ENCODE measurements at places on chromosomes 1 and 21.

- no peak for DNase-seq
Observed at GRCh38 chr21:31894457-31894856, 21.6 kb downstream of the HUNK start.

- DNase-seq: no peak
Observed at GRCh38 chr1:34186741-34187494, 10.2 kb downstream of the C1orf94 start.

DNA sequence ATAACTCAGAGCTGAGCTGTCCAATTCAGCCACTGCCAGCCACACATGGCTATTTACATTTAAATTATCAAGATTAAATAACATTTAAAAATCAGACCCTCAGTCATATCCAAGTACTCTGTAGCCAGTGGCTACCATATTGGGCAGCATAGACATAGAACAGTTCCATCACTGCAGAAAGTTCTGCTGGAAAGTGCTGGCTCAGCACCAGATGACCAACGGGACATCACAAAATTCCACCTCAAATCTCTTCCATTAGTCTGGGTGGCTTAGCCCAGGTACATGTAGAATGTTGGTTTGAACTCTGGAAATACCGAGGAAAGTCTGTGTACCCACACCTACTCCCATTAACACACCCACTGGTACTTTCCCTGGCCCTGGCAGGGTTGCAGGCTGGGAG, 129.3 kb downstream of the ZSCAN20 start:
- no peak for DNase-seq

- no peak for DNase-seq
Observed at GRCh38 chr1:98201666-98202081, 280.8 kb upstream of the DPYD start.

DNA sequence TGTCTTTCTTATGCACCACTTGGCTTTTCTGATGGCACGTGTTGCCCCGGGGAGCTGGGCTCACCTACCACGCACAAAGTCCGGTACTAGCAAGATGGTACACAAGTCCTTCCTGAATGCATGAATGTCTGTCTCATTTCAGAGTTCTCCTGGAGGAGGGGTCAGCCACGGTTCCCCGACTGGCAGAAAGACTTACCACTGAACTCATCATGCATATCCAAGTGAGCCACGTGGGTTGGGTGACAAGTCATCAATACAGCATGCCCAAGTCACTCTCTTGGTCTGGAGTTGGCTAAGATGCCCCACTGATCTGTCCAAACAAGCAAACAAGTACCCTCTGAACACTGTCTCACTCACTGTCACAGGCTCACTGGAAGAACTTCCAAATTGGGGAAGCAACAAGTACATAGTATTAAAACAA, 28.6 kb upstream of the MX1 start:
- DNase-seq: no peak

GRCh38 chr1:178273707-178274410, 180.0 kb downstream of the RASAL2 start:
- DNase-seq: no peak

DNA sequence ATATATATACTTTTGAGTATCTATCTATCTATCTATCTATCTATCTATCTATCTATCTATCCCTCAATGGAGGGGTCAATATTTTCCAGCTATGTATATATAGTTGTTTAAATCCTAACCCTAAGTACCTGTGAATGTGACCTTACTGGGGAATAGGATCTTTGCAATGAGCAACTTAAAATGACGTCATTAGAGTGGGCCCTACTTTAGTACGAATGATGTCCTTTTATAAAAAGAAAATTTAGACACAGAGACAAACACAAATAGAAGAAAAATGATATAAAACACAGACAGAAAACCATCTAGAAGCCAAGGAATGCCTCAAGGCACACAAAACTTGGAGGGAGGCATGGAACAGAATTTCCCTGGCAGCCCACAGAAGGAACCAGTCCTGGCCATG, 2283.7 kb downstream of the NCAM2 start:
- no peak for DNase-seq

GRCh38 chr1:211356723-211357407, 30.2 kb downstream of the TRAF5 start:
- DNase-seq: no peak

DNA sequence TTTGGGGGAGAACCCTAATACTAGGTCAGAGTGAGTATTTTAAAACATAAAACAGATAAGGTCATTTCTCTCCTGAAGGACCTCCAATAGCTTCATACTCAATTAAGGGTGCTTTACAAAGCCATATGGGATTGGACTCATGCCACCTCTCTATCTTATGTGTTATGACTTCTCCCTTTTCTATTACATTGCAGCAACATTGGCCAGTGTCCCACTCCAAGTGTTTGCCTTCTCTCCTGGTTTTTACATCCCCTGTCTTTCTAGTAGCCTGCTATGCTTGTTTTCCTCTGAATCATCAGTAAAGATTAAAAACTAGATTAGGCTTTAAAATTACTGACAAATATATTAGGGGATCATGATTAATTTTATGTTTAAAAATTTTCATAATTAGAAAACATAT, 66.6 kb downstream of the SCMH1 start:
- no peak for DNase-seq

- DNase-seq: no peak
Observed at GRCh38 chr1:23426828-23427227, 2.3 kb upstream of the TCEA3 start.

GRCh38 chr1:10939654-10940450, 72.6 kb upstream of the TARDBP start:
- DNase-seq: peak; percentile 13

DNA sequence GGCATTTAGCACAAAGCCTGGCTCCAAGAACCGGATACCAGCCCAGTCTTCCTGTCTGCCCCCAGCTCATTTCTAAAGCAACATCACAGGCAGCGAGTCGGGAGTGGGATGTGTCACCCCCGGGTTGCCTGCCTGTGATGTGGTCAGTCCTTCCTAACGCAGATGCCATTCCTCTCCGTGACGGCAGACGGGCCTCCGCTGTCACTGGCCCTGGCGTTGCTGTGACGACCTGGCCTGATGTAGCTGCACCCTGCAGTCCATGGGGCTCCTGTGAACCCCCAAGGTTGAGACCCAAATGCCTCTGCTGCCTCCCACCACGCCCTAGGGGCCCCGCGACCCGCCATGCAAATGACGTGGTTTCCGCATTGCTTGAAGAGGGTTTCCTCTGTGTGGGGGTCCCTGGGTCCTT, 12.3 kb downstream of the TNFRSF1B start:
- DNase-seq: peak; percentile 88

DNA sequence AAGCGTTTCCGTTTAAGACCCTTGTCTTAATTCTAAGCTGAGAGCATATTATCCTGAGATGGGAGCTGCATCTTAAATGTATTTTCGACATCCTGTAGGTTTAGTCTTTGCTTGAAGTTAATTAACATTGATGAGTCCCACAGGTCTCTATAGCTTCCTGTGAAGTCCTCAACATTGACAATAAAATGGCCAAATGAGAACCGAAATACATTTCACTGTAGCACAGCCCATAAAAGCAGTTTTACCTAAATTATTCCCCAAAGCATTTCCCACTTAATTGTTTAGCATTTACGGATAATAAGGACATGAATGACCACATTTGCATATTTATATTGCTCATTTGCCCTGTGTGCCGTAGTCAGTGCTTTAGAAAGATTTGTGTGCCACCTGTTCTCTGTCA, 116.4 kb downstream of the CRB1 start:
- DNase-seq: no peak

DNA sequence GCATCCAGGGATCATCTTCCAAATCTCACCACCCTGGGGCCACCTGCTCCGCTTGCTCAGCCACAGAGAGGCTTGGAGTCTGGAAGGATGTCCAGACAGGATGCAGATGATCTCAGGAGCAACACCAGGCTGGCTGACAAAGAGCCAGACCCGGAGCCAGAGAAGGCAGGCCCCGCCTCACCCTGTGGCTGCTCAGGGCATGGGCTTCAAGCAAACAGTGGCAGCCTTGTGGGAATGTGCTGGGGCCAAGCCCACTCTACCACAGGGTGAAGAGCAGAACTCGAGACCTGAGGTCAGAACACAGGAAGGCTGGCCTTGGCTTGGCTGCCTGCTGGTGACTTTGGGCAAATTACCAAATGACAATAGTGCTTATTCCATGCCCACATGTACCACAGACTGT, 45.5 kb downstream of the MRPL37 start:
- no peak for DNase-seq

DNA sequence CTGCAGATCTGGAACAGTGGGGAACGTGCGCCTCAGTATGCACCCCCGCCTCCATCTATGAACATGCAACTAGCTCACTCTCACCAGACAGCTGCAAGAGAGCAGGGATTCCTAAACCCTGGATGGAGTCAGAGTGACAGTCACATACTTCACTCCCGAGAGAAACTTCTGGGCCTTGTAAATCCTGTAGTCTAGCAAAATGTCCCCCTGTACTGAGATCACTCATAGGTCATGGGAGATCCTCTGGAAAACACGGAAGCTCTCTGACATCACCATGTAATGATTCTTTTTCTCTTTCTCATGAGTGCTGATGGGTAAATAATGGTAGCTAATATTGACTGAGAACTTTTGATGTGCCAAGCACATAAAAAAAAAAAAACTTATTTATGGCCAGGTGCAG, 23.4 kb upstream of the TARDBP start:
- DNase-seq: no peak

DNA sequence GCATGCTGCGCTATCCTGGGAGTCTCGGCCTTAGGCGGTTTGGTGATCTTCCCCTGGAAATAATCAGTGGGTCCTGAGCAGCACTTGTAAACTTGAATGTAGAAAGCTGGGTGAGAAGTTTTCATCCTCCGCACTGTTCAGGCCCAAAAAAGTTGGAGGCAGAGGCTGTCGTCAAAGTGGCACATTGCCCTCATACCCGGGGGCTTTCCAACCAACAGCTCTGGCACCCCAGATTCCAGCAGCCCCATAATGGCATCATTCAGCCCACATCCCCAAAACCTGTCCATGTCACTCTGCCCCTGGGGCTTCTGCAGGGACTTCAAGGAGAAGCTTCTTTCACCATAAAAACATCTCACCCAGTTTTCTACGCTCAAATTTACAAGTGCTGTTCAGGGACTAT, 59.3 kb downstream of the TOR1AIP2 start:
- no peak for DNase-seq

GRCh38 chr1:222757646-222758268, 20.8 kb downstream of the FAM177B start:
- DNase-seq: no peak

GRCh38 chr21:42554251-42554961, 40.8 kb downstream of the SLC37A1 start:
- DNase-seq: no peak

DNA sequence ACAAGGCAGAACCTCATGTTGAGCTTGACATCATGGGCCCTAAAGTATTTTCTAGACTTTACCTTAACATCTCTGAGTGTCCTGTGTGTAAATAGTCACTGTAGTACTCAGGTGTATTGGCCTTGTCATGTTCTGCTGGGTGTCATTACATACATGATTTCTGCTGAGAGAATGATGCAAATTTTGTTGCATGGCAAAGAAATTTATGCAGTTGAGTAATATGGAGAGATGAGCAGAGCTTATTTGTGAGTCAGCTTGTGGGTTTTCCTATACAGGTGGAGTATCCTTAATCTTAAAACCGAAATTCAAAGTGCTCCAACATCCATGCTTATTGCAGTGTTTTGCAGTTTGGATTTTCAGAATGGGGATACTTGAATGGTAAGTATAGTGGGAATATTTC, 36.6 kb downstream of the RGL1 start:
- DNase-seq: no peak

DNA sequence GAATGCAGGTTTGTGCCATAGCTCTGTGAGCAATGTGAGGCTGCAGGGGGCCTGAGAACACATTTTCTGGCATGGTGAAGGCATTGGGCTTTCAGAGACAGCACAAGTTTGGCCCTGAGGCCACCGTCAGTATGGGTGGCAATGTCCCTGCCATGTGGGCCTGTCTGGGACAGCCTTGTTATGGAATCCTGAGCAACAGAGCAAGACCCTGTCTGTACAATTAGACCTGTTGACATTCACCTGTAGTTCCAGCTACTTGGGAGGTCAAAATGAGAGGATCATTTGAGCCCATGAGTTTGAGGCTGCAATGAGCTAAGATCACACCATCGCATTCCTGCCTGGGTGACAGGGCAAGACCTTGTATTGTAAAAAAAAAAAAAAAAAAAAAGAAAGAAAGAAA, 35.6 kb downstream of the PRDM15 start:
- DNase-seq: no peak

DNA sequence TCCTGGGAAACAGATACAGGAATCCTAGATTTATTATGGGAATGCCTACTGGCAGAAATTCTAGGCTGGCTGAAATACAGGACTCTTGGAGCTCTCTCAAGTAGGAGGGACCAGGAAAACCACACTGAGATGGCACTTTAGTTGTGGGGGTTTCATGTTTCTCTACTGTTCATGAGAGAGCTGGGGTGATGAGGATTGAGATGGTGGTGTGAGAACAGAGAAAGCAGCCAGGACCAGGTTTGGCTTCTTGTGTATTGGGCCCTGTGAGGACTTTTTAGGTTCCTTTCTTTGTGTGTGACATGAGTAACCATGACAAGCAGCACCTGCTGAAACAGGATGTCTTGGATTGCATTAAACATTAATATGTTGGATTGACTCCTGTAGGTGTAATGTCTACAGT, 4.9 kb downstream of the ARID1A start:
- DNase-seq: no peak

DNA sequence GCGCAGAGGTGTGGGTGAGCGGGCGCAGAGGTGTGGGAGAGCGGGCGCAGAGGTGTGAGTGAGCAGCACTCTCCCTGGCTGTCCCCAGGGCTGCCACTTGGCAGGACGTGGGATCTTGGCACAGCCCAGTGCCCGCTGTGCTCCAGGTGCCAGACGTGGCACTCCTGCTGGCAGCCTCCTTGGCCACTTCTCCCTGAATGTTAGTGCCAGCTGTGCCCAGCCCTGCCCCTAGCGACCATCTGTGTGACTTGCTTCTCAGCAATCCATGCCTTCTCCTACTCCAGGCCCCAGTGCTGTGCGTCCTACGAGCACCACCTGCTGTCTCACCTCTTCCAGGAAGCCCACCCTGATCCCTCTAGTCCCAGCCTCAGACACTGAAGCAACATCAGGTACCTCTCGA, 30.5 kb downstream of the KRTAP10-1 start:
- no peak for DNase-seq

DNA sequence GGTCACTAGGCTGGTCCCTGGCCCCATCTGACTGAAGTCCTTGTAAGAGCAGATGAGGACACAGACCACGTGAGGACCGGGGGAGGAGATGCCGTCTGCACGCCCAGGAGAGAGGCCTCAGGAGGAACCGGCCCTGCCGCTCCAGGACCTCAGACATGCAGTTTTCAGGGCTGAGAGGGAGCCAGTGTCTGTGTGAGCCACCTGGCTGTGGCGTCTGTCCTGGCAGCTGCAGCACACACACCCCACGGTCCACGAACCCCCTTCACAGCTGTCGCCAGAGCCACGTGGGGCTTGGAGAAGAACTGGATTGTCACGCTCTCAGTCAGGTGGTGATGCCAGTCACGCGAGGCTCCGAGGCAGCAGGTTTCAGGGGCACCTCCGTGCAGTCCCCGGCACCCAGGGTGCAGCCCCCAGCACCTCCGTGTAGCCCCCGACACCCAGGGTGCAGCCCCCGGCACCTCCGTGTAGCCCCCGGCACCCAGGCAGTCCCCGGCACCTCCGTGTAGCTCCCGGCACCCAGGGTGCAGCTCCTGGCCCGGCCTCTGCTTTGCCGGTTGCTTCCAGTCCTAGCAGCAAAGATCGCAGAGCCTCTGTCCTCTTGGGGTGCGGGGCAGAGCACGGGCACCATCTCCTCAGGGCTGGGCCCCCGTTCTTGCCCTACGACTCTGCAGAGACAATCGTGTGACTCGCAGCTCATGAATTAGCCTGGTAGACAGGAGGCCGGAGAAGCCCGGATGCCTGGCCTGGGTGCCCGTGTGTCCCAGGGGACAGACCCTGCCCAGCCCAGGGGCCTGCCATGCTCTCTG, 19.0 kb upstream of the SUMO3 start:
- no peak for DNase-seq

GRCh38 chr21:37009740-37010341, 3.3 kb downstream of the RIPPLY3 start:
- peak; percentile 74 for DNase-seq

Measured in CD4-positive, alpha-beta T cell treated with Interleukin-4 for 4 hours (primary cell).